ENCODE measurements at places on chromosomes 7 and 10. TPM values are rescaled to one million over a fixed set of nuclear protein-coding genes. Genes with fewer than 3 reads are reported as not detected.

Gene GPR85
- 0.19 TPM for total RNA-seq

Gene FRMPD2
- not detected for total RNA-seq

Gene SPOCK2
- 0.28 TPM for total RNA-seq

Gene PRR15
- total RNA-seq: 0.45 TPM

Gene MBL2
- total RNA-seq: not detected

Gene NKX6-2
- total RNA-seq: under 0.01 TPM

Gene AOC1
- not detected for total RNA-seq

Gene SPDYE6
- not detected for total RNA-seq

Gene HABP2
- total RNA-seq: not detected

Gene XRCC2
- 2.0 TPM for total RNA-seq

Gene PTPN20
- not detected for total RNA-seq

Gene ENTPD1
- 3.3 TPM for total RNA-seq

Gene ANKRD61
- total RNA-seq: 0.09 TPM

Gene CALD1
- 204 TPM for total RNA-seq

Gene TFR2
- 0.19 TPM for total RNA-seq

Gene ZPBP
- total RNA-seq: not detected

Gene MYL10
- total RNA-seq: not detected

Gene VWC2
- total RNA-seq: not detected

Gene VGF
- under 0.01 TPM for total RNA-seq

Gene LLCFC1
- not detected for total RNA-seq

Gene HYAL4
- total RNA-seq: under 0.01 TPM

Gene IQCE
- total RNA-seq: 6.0 TPM

Gene MYO1G
- under 0.01 TPM for total RNA-seq

Gene PLPP4
- 11.0 TPM for total RNA-seq

Gene ABLIM1
- total RNA-seq: 19.7 TPM

Gene FXYD4
- not detected for total RNA-seq

Gene CYP3A5
- not detected for total RNA-seq

Gene TWNK
- 7.6 TPM for total RNA-seq

Gene IDI2
- not detected for total RNA-seq

Gene NPVF
- total RNA-seq: not detected

Gene NUTM2E
- total RNA-seq: not detected

Gene CDH23
- total RNA-seq: under 0.01 TPM

Gene TUBAL3
- 0.18 TPM for total RNA-seq

Gene CPA2
- total RNA-seq: not detected

Gene ATOH7
- total RNA-seq: not detected

Gene SEMA3C
- total RNA-seq: 22.5 TPM

Gene GPC2
- total RNA-seq: 5.6 TPM

Gene GHRHR
- total RNA-seq: 0.27 TPM

Gene LDB3
- total RNA-seq: not detected

Gene FZD8
- 33.4 TPM for total RNA-seq

Gene TRAPPC14
- 7.3 TPM for total RNA-seq

Gene ANKRD2
- total RNA-seq: 0.36 TPM

Gene ZNF239
- 2.9 TPM for total RNA-seq

Gene SFMBT2
- 0.19 TPM for total RNA-seq

Gene RAMP3
- total RNA-seq: not detected

Gene GTPBP4
- 36.9 TPM for total RNA-seq

Gene CPED1
- 0.27 TPM for total RNA-seq

Gene CHAT
- total RNA-seq: not detected

Gene RARRES2
- 0.09 TPM for total RNA-seq

Measured in endothelial cell of coronary artery (primary cell).